ENCODE measurements at places on chromosomes 4 and X.

GRCh38 chrX:1111601-1112300, 100.7 kb downstream of the CRLF2 start:
- DNase-seq: no peak

DNA sequence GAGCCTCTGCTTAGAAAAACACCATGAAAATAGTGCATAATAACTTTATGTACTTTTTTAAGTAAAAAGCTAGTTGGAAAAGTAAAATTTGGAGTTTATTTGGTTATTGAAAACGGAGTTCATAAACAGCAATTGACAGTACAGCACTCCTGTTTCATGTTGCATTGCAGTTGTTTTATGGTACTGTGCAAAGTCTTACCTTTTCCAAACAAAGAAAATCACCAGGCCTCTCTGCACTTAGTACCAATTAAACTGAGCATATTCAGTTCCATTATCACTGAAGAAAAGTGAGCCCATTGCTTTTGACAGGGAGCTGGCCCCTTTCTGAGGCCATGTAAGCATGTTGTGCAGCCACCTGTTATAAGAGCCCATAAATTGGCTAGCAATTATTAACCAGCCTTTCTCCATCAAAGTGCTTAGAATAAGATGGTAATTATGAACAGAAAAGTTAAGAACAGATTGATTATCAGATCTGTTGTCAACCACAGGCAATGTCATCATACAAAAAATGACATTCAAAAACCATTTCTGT, 376.6 kb upstream of the EMCN start:
- no peak for DNase-seq

DNA sequence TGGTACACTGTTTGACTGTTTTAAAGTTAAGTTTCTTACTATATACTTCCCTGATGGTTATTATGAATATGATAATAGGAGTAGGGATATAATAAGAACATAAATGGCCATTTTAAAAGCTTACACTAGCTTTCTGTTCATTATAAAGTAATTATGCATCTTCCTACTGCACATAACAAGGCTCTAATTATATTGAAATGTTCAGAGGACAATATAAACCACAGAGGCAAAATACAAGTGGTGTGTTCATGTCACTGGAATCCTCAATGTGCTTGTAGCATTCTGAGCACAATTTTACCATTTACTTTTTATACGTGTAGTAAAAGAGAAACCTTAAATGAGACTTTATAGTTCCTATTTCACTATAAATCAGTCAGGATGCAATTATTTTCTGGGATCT, 268.3 kb downstream of the TMA16 start:
- no peak for DNase-seq

DNA sequence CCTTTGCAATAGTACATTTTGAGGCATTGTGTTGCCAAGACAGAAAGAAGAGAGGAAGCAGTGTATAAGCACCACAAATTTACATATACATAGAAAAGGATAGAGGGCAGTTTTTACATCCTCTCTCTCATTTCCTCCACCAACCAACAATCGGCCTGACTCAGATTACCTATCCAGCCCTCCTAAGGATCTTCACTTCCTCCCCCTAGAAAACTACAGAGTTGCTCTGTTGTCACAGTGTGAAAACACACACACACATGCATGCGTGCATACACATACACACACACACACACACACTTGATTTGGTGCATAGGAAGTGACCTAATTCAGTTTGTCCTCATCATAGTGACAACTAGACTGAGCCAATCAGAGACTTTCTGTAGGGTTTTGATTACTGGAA, 98.8 kb upstream of the SPRY1 start:
- no peak for DNase-seq

- DNase-seq: no peak
These were observed 97.1 kb downstream of the AFF1 start for GRCh38 chr4:87031920-87032319.

DNA sequence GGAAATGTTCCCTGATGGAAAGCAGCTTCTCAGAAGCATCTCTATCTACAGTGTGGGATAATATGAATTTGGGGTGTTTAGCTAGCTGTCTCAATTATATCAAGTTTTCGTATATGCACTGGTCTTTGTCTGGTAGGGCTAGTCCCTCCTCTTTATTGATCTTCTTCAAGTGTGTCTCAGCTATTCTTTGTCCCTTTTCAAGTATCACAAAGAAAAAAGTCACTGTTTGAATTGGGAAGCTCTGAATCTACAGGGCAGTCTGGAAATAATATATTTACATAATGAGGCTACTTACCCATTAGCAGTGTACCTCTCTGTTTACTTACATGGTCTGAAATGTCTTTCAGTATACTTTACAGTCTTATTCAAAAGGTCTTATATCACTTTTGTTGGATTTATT, 526.0 kb downstream of the IL1RAPL1 start:
- DNase-seq: no peak

DNA sequence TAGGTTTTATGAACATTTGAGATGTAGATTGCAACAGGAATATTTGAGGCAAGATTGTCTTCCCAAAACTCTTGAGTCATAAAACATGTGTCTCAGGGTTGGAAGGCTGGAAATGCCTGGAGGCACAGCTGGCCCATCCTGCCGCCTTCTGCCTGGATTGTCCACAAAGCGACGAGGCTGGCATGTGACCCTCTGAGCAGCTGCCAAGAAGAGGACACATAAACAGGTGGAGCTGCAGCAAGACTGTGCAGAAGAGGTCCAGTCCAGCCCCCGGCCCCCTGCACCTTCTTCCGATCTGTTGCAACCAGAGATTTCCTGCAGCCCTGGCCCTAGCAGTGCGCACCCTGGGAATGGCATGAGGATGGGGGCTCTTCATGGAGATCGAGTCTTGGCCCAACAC, 101.9 kb upstream of the BCOR start:
- DNase-seq: no peak

Data from inflammatory macrophage treated with lipopolysaccharide for 4 hours (primary cell).